ENCODE measurements at places on chromosomes 5 and 9. TPM values are rescaled to one million over a fixed set of nuclear protein-coding genes. Genes with fewer than 3 reads are reported as not detected.

DNA sequence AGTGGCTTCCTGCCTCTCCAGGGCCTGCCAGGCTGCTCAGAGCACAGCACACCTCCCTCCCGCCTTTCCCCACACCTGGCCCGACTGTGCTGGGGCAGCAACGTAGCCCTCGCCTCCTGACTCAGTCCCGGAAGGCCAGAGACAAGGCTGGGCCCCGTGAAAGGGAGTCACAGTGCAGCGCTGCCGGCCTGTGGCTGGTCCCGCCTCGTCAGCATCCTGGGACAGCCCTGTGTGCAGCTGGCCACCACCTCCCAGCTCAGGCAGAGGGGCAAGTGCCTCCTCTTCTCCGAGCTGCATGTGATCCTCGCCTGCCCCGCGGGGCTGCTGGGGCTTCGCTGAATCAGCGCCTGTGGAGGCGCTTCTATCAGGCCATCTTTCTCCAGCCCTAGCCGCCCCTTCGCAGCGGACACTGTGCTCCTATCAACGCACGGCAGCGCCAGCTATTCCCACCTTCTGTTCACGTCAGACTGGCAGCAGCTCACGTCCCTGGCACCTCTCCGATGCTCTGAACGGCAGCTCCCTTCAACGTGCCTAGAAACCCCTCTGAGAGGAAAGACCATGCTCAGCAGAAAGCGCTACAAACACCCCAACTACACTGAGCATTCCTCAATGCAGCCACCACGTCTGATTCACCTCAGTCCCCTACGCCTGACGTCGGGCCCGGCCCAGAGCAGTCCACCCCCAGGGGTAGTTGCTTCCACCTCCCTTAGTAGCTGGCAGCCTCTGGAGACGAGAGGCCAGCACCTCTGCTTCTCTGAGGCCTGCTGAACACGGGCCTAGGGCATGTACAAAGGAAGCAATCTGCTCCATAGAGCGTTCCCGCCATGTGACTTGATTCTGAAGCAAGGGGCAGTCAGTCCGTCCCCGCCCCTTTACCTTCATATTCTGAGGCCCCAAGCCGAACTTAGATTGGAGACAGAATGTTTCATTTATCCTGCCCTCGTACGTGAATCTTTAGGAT is 78.8 kb downstream of the GPR21 start:
- peaks cover 22% of the 10 kb centered on the region for H3K36me3 ChIP-seq
- no peak overlapping the region for H3K4me3 ChIP-seq
- H3K4me1 ChIP-seq, result no peaks in the 10 kb centered on the region

- DNase-seq, result no peak
- no peaks in the 10 kb centered on the region for H3K4me1 ChIP-seq
- no peak overlapping the region for H3K4me3 ChIP-seq
- no peak overlapping the region for H3K27ac ChIP-seq
- no peaks in the 10 kb centered on the region for H3K36me3 ChIP-seq
These were observed 21.4 kb downstream of the DIAPH1 start for GRCh38 chr5:141597394-141597793.

Gene RETREG1
- total RNA-seq, result not detected

GRCh38 chr5:44747396-44747795 is 61.4 kb upstream of the MRPS30 start:
- DNase-seq, result no peak
- H3K27me3 ChIP-seq, result no peaks in the 10 kb centered on the region
- H3K4me3 ChIP-seq, result no peak overlapping the region
- H3K27ac ChIP-seq, result no peak overlapping the region
- no peaks in the 10 kb centered on the region for H3K4me1 ChIP-seq

GRCh38 chr9:132945186-132946130 is 1.0 kb upstream of the TSC1 start:
- peak overlapping the region; percentile 56 for H3K4me3 ChIP-seq
- no peaks in the 10 kb centered on the region for H3K27me3 ChIP-seq
- H3K36me3 ChIP-seq, result no peaks in the 10 kb centered on the region

DNA sequence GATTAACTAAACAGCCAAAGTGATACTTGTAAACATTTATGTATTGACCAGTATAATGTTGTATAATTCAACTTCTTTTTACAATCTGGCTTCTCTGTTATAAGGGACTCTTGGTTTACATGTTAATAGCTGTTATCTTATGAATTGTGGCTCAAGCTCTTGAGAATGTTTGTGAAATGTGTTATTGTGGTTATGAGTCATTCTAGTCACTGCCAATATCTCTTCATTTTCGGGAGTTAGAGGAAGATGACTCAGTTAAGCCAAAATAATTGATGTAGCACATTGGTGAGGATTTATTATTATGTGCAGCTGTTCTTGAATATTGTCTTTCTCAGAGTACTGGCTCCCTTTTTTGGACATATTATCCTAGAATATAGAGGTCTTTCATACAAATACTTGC is 655.2 kb upstream of the RIOK2 start:
- peak; percentile 99 for DNase-seq
- H3K4me1 ChIP-seq, result peaks cover 3% of the 10 kb centered on the region
- H3K36me3 ChIP-seq, result no peaks in the 10 kb centered on the region
- H3K27ac ChIP-seq, result no peak overlapping the region

DNA sequence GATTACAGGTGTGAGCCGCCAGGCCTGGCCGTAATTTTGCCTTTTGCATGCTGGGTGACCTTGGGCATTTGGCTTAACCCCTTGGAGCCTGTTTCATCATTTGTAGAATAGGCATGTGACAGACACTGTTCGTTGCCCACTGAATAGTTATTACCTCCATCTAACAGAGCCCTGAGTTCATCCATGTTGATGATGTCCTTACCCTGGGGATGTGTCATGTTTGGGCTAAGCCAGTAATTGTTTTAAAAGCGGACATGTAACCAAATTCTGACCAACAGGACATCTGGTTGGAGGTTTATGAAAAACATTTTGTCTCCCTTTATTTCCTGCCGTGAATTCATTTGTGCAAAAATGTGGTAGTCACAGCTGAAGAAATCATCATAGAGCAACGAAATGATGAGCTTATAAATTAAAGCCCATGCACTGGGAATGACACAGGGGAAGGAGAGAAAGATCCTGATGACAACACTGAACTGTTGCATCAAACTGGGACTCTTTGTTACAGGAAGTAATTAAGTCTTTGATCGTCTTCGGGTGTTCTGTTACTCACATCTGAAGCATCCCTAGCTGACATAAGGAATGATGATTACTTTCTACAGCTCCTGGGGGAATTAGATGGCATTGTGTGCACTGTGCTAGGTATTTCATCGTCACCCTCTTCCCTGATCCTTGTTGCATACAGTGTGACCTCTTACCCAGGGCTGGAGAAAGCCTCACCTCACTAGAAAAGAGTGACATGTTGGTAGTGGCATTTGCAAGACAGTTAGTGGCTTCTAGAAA is 117.8 kb downstream of the FGF18 start:
- no peaks in the 10 kb centered on the region for H3K27me3 ChIP-seq
- DNase-seq, result no peak
- no peaks in the 10 kb centered on the region for H3K36me3 ChIP-seq
- H3K4me1 ChIP-seq, result no peaks in the 10 kb centered on the region

DNA sequence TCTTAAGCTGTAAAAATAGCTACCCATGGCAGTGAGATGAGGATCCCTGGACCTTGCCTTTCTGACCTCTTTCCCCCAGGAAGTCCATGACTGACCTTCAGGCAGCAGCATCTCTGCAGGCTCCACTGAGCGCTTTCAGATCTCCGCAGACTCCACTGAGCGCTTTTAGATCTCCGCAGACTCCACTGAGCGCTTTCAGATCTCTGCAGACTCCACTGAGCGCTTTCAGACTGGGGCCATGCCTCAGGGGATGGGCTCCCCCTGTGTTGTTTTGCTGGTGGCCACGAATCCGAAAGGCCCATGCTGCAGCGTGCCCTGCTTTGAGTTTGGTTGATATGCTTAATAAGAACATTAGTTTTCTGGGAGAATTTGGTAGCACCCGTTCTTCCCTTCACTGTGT is 254.2 kb downstream of the FANCC start:
- no peak for DNase-seq
- peaks cover 47% of the 10 kb centered on the region for H3K36me3 ChIP-seq
- peaks cover 30% of the 10 kb centered on the region for H3K4me1 ChIP-seq
- H3K4me3 ChIP-seq, result no peak overlapping the region
- H3K27me3 ChIP-seq, result no peaks in the 10 kb centered on the region

- H3K36me3 ChIP-seq, result no peaks in the 10 kb centered on the region
- no peak overlapping the region for H3K27ac ChIP-seq
- H3K27me3 ChIP-seq, result no peaks in the 10 kb centered on the region
- no peak for DNase-seq
- H3K4me1 ChIP-seq, result peaks cover 28% of the 10 kb centered on the region
These were observed 9.0 kb upstream of the NOTCH1 start for GRCh38 chr9:136554870-136555269.

GRCh38 chr5:136686192-136686872 is 321.0 kb upstream of the TRPC7 start:
- peak; percentile 26 for DNase-seq
- no peak overlapping the region for H3K27ac ChIP-seq
- no peaks in the 10 kb centered on the region for H3K27me3 ChIP-seq
- no peaks in the 10 kb centered on the region for H3K4me1 ChIP-seq

Gene PDZD2
- not detected for total RNA-seq

Gene ARHGEF37
- 0.28 TPM for total RNA-seq

DNA sequence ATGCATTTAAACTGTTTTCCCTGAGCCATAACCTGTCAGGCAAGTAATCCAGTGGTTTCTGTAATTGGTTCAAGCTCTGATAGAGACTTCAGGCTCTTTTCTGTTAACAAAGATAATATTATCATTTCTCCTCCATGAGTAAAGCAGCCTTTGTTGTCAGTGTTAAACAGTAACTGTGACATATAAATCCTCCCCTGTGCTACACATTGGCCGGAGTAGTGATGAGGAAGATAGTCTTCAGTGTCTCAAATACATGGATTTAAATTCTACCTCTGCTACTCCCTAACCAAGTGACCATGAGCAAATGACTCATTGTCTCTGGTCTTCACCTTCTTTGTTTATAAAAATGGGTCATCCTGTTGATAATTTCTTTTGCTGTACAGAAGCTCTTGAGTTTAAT is 615.5 kb upstream of the CHD1 start:
- H3K27ac ChIP-seq, result no peak overlapping the region
- no peak for DNase-seq
- H3K4me3 ChIP-seq, result no peak overlapping the region
- H3K4me1 ChIP-seq, result no peaks in the 10 kb centered on the region
- no peaks in the 10 kb centered on the region for H3K27me3 ChIP-seq

Gene FBP2
- not detected for total RNA-seq

Gene SUSD1
- total RNA-seq, result 4.7 TPM

DNA sequence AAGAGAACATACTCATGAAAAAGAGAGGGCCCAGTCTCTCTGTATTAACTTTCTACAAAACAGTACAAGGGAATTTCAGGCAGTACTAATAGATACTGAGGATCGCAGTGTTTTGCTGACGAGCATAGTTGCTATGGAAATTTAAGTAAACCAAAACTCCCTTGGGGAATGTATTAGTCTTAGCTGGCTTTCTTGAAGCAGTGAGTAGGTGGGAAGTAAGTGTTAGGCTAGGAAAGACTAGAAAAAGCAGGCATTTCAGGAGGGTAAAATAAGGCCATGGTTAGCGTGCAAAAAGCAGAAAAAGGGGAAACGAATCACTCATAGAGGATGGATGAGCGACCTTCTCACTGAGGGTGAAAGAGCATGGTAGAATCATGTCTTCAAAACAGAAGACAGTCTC is 84.3 kb upstream of the ACTBL2 start:
- no peaks in the 10 kb centered on the region for H3K36me3 ChIP-seq
- no peak overlapping the region for H3K4me3 ChIP-seq
- peaks cover 4% of the 10 kb centered on the region for H3K4me1 ChIP-seq
- H3K27me3 ChIP-seq, result no peaks in the 10 kb centered on the region
- DNase-seq, result peak; percentile 89

Gene SYNPO
- total RNA-seq, result 3.0 TPM

Gene CENPK
- total RNA-seq, result 5.6 TPM

Gene PCA3
- total RNA-seq, result not detected

DNA sequence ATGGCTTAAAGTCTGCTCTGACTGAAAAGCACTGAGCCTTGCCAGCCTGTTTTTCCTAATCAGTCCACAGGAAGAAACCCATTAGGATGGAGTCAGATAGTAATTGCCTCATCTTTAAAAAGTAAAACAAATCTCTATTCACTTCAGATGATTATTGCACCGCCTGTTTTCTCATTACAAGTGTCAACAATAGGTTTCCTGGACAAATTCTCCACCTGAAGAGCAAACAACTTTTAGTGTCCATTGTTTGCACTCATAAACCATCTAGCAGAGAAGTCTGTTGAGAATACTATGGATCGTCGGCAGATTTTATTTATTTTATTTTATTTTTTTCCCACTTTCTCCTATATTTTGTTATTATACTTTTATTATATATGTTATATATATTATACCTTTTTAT is 20.3 kb downstream of the C5orf63 start:
- H3K36me3 ChIP-seq, result no peaks in the 10 kb centered on the region
- no peaks in the 10 kb centered on the region for H3K27me3 ChIP-seq
- no peak overlapping the region for H3K27ac ChIP-seq
- no peak overlapping the region for H3K4me3 ChIP-seq
- DNase-seq, result no peak
- no peaks in the 10 kb centered on the region for H3K4me1 ChIP-seq

Gene GABRA1
- not detected for total RNA-seq

DNA sequence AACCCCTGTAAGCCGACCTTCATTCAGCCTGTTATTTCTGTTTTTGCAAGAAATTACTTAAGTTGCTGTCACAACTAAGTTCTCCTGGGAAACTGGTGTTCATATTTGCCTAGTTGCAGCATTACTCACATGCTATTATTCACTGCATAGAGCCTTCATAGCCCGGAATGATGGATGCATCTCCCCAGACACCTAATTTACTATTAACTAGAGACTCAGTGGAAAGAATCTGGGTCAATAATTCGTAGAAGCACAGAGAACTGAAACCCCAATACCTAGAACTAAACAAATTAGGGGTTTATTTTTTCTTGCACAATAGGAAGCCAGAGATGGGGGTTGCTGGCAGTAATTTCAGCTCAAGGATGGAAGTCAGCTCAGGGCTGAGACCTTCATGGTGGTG is 45.7 kb upstream of the FAM170A start:
- DNase-seq, result no peak
- no peaks in the 10 kb centered on the region for H3K4me1 ChIP-seq
- H3K27ac ChIP-seq, result no peak overlapping the region
- no peaks in the 10 kb centered on the region for H3K36me3 ChIP-seq
- H3K27me3 ChIP-seq, result no peaks in the 10 kb centered on the region

- no peaks in the 10 kb centered on the region for H3K27me3 ChIP-seq
- peak; percentile 5 for DNase-seq
These were observed 1.1 kb upstream of the ICE1 start for GRCh38 chr5:5421149-5421960.

DNA sequence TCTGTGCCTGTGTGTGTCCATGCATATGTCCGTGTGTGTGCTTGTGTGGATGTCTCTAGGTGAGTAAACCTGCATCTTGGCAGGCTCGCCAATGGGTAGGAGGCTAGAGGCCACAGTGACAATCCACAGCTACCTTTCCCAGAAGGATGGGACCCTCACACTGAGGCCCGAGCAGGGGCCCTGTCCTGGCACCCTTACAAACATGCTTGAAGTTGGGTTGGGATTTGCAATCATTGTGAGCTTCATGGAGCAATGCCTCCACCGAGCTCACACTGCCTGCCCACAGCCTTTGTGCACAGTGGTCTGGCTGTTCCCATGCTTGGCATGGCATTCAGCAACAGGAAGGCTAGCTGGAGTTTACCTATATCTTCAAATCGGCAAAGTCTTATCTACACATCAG is 311.1 kb upstream of the IRX1 start:
- H3K36me3 ChIP-seq, result no peaks in the 10 kb centered on the region
- no peak for DNase-seq
- H3K27ac ChIP-seq, result no peak overlapping the region
- no peaks in the 10 kb centered on the region for H3K4me1 ChIP-seq
- H3K4me3 ChIP-seq, result no peak overlapping the region
